ENCODE measurements at places on chromosomes 2 and 18. TPM values are rescaled to one million over a fixed set of nuclear protein-coding genes. Genes with fewer than 3 reads are reported as not detected.

The STAT4 gene
- total RNA-seq = 3.0 TPM

The ANKRD53 gene
- 2.7 TPM for total RNA-seq

The DOK6 gene
- 61.5 TPM for total RNA-seq

The MYO1B gene
- total RNA-seq = 59.5 TPM

The AMER3 gene
- 26.8 TPM for total RNA-seq

The ODC1 gene
- total RNA-seq = 136 TPM

The MC4R gene
- total RNA-seq = 1.2 TPM

The CCDC150 gene
- total RNA-seq = 3.4 TPM

The SYT4 gene
- 535 TPM for total RNA-seq

The ASB1 gene
- 15.0 TPM for total RNA-seq

The TDRD15 gene
- total RNA-seq = not detected

The GPR75 gene
- 15.0 TPM for total RNA-seq

The CD226 gene
- 0.74 TPM for total RNA-seq

The IGFBP5 gene
- 34.9 TPM for total RNA-seq

The ZBTB7C gene
- 2.0 TPM for total RNA-seq

The CREG2 gene
- 8.1 TPM for total RNA-seq

The ARL6IP6 gene
- 32.2 TPM for total RNA-seq

The DPYSL5 gene
- 151 TPM for total RNA-seq

The ADD2 gene
- total RNA-seq = 385 TPM

All from temporal lobe (tissue), 4 donors.